ENCODE measurements at places on chromosomes 1 and 21.

DNA sequence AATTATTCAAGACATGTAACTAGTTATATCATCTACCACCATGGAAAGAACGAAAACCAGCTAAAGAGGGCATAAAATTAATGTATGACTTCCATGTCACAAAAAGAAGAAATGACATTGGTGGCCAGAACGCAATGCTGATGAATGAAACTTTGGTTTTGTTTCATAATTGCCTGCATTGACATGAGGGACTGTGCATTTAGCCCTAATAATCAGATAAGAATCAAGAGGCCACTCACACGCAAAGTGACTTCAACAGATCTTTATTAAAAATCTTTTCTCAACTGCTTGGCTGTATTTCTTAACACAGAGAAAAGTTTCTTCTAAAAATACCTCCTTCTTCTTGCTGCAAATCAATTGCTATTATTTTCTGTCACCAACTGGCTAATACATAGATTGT, 184.7 kb upstream of the RUNX1 start:
- no peak for DNase-seq

GRCh38 chr1:246106342-246106763, 400.7 kb downstream of the SMYD3 start:
- no peak for DNase-seq

DNA sequence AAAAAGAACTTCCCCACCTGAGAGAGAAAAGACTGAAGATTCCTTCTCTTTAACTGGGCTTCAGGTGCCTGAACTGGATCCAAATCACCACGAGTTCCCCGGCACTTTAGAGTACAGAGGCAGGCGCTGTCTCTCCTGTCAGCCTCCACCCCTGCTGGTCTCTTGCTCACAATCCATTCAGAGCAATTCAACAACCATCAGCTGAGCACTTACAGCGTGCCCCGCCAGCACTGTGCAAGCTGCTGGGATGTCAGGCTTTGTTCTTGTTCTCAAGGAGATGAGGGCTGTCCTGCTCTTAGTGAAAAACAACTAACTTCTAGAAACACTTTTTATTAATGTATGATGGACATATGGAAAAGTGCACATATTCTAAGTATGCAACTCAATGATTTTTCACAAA, 68.7 kb upstream of the VAMP3 start:
- DNase-seq: no peak

DNA sequence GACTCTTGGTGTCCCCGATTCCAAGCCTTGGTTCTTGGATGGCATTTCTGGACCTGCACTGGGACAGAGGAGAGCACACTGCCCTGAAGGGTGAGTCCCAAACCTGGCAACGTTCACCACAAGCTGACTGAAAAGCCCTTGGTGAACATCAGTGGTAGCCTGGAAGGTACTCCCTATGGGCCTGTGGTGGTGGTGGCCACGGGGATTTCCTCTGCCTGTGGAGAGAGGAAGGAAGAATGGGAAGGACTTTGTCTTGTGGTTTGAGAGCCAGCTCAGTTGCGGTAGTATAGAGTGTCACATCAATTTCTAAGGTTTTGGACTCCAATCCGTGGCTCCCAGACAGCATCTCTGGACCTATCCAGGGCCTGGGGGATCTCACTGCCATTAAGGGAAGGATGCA, 50.7 kb downstream of the DNAH14 start:
- DNase-seq: no peak

- DNase-seq: no peak
These were observed 2.4 kb upstream of the PEF1 start for GRCh38 chr1:31647106-31647505.

DNA sequence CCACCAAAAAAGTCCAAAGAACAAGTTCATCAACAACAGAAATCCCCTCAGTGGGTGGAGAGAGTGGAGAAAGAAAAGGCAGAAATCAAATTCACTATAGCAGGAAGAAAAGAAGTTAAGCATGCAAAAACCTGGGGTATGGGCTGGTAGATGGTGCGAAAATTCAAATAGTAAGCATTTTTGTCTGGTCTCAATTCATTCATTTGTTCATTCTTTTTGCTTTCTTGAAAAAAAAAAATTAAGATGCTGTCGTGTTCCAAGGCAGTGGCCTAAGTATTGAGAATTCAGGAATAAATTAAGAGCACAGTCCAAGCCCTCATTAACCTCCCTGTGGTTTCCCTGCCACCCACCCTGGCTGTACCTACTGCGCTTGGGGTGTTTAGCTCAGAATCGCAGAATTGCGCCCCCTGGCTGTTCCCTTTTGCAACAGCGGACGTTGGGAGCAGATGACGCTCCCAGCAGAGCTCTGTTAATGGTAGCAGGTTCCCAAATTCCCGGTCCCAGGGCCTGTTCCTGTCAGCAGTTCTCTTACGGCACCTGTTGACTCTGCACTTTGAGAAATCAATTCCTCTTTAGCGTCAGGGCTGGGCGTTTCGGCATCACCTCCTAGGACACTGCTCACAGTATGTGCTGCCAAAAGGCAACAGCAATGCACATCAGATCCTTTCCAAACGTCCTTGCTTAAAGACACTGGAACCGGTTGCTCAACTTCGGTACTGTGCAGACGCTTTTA, 34.0 kb upstream of the SSX2IP start:
- DNase-seq: peak; percentile 63

DNA sequence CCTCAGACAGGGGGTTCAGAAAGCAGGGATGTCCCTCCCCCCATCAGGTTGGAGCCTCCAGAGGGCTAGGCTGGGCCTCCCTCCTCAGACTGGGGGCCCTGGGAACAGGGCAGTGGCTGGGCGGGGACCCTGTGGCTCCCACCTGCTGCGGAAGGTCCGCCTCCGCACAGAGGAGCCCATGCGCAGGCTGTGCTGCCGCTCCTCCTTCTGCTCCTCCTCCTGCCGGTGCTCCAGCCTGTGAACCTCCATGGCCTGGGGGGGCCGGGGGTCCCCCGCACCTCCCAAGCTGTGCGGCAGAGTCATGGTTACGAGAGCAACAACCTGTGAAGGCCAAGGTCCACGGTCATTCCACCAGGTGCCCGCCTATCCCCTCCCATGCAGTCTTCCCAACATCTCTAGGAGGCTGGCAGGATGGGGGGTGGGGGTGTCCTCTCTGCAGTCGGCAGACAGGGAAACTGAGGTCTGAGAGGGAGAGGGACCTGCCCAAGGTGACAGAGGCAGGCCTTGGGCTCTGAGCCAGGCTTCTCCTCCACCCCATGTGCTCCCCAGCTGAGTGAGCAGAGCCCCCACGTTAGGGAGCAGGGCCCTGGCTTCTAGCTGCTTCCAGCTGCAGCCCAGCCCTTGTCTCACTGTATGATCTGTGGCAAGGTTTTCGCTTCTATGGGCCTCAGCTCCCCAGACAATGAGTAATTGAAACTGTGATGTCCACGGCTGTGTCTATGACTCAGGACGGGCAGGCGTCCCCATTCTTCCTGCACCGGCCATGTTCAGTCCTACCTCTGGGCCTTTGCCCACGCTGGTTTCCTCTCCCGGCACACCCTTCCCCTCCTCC, 3.4 kb downstream of the MYOM3 start:
- no peak for DNase-seq

- DNase-seq: no peak
These were observed 247.9 kb upstream of the B3GALT2 start for GRCh38 chr1:193434319-193434718.

DNA sequence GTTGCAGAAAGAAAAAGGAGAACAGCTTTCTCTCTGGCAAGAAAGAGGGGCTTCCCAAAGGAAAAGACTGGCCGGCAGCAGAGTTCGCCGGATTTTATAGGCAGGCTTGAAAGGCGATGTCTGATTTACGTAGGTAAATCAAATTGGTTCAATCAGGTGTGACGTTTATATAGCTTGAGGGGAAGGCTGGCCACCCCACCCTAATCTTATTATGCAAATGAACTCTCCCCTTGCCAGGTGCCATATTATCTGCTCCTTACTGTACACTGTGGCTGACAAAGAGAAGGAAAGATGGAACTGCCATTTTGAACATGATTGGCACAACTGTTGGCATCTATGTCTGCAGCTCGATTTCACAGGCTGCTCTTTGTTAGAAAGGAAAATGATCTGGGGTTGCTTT, 16.8 kb upstream of the INTS3 start:
- no peak for DNase-seq

DNA sequence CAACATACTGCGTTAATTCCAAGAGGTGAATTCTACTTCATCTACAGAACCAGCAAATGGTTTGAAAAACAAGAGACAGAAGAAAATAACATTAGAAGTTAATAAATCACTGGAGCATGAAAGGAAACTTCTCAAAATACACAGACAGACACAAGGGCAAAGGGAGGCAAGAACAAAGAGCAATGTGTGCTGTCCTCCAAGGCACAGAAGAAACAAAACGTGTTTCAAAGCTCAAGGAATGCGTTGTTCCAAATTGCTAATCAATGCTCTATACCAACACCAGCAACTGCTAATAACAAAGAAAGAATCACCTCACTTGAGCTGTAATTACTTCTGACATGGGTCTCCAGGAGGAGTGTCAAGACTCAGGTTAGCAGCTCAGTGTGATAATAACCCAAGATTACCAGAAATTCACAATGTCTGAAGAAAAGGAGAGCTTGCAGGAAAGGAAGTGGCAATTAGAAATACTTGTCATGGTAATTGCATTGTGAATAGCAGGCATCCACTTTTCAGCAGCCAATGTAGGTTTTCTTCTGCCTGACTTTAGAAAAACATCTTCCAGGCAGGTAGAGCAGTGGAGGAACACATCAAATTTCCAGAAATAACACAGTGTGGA, 175.4 kb downstream of the SEC16B start:
- no peak for DNase-seq

- DNase-seq: no peak
These were observed 15.3 kb upstream of the FHAD1 start for GRCh38 chr1:15231714-15232201.

- peak; percentile 98 for DNase-seq
These were observed 18.6 kb downstream of the KCNQ4 start for GRCh38 chr1:40802078-40802741.

- DNase-seq: peak; percentile 84
These were observed 4.6 kb downstream of the ID3 start for GRCh38 chr1:23554481-23555269.
